ENCODE measurements at places on chromosomes 6 and 20. TPM values are rescaled to one million over a fixed set of nuclear protein-coding genes. Genes with fewer than 3 reads are reported as not detected.

AGER gene
- total RNA-seq: 9.9 TPM

SLC17A9 gene
- total RNA-seq: 12.4 TPM

KCNG1 gene
- 45.9 TPM for total RNA-seq

CYP21A2 gene
- 0.11 TPM for total RNA-seq

TFAP2A gene
- total RNA-seq: 2.1 TPM

DNA sequence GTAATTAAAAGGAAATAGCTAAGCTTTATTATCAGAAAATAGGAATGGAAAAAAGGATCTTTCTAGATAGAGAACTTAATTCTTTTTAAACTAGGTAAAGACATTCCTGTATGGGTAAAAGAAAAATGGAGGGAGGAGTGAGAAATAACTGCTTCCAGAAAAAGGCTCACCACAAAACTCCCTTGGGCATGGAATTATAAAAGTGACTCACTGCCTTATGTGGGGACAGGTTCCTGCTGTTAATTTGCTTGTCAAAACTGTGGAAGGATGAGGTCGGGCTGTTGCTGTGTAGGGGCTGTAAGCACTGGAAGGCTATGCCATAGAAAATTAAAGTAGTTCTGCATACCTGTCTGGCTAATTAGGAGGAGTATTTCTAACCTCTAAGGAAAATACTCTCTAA is 158.7 kb downstream of the UBE3D start:
- no peak overlapping the region for H3K4me3 ChIP-seq
- no peaks in the 10 kb centered on the region for H3K27me3 ChIP-seq
- no peaks in the 10 kb centered on the region for H3K36me3 ChIP-seq

GRCh38 chr6:146154197-146154596 is 125.3 kb downstream of the GRM1 start:
- no peak overlapping the region for H3K27ac ChIP-seq
- H3K36me3 ChIP-seq: no peaks in the 10 kb centered on the region
- DNase-seq: peak; percentile 9
- H3K27me3 ChIP-seq: no peaks in the 10 kb centered on the region

GRCh38 chr20:36106606-36107005 is 47.9 kb upstream of the EPB41L1 start:
- H3K4me3 ChIP-seq: no peak overlapping the region
- H3K36me3 ChIP-seq: no peaks in the 10 kb centered on the region
- no peaks in the 10 kb centered on the region for H3K4me1 ChIP-seq
- no peak overlapping the region for H3K27ac ChIP-seq
- DNase-seq: no peak
- no peaks in the 10 kb centered on the region for H3K27me3 ChIP-seq

DNA sequence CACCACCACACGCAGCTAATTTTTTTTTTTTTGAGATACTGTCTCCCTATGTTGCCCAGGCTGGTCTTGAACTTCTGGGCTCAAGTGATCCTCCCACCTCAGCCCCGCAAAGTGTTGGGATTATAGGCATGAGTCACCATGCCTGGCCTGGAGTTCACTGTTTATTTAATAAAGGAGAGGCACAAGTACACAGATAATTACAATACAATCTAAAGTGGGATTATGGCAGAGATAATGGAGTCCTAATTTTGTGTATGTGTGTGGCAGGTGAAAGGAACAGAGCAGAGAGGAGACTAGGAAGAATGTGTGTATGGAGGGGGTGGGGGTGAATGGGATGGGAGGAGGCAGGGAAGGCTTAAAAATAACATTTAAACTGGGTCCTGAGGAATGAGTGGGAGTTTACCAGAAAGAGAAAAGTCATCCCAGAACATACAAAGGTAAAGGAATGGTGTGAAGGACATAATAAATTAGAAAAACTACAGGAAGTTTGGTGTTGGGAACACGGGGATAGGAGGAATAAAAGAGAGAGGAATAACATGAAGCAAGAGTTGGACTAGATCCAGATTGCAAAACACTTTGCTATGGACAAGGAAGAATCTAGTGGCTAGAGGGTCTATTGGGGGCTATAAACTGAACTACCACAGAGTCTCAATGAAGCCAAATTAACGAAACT is 4.4 kb downstream of the NCOA5 start:
- H3K4me3 ChIP-seq: no peak overlapping the region
- H3K27me3 ChIP-seq: no peaks in the 10 kb centered on the region

DNA sequence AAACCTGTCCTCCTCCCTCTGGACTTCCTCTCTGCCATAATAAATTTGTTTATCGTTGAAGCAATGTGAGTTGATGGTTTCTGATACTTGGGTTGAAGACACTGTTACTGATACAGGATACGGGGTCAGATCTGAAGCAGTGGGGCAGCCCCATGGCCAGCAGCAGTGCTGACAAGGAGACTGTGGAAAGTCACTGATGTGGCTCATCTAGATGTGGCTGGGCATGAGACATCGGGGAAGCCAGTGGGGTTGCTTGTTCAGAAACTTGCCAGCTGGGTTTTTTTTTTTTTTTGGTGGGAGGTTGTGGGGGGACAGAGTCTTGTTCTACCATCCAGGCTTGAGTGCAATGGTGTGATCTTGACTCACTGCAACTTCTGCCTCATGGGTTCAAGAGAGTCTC is 2.6 kb upstream of the BPI start:
- H3K36me3 ChIP-seq: no peaks in the 10 kb centered on the region
- peaks cover 8% of the 10 kb centered on the region for H3K27me3 ChIP-seq
- no peak overlapping the region for H3K27ac ChIP-seq

- no peak overlapping the region for H3K4me3 ChIP-seq
- DNase-seq: peak; percentile 90
- no peaks in the 10 kb centered on the region for H3K4me1 ChIP-seq
- no peak overlapping the region for H3K27ac ChIP-seq
Measured at GRCh38 chr20:11432407-11432806, 485.3 kb upstream of the BTBD3 start.

GRCh38 chr6:116392132-116393013 is 21.6 kb downstream of the DSE start:
- H3K4me3 ChIP-seq: no peak overlapping the region
- H3K4me1 ChIP-seq: peaks cover 45% of the 10 kb centered on the region
- H3K27ac ChIP-seq: no peak overlapping the region
- DNase-seq: peak; percentile 48
- no peaks in the 10 kb centered on the region for H3K27me3 ChIP-seq

DNA sequence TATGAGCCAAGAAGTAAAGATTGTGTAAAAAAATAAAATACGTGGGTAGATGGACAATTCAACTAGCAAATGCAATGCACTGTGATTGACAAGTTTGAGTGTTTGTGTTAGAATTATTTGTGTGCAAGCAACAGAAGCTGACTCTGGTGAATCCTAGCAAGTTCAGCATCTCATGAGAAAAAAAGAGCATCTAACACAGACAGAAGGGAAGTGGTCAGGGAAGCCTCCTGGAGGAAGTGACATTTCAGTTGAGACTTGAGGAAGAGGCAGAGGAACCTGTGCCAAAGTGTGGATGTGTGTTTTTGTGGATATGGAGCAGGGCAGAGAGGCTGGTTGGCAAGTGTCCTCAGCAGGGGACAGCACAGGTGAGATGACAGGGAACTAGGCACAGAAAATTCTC is 248.7 kb downstream of the ZNF217 start:
- no peaks in the 10 kb centered on the region for H3K27me3 ChIP-seq
- no peak for DNase-seq
- no peaks in the 10 kb centered on the region for H3K36me3 ChIP-seq
- H3K27ac ChIP-seq: no peak overlapping the region
- no peak overlapping the region for H3K4me3 ChIP-seq
- H3K4me1 ChIP-seq: no peaks in the 10 kb centered on the region

DNA sequence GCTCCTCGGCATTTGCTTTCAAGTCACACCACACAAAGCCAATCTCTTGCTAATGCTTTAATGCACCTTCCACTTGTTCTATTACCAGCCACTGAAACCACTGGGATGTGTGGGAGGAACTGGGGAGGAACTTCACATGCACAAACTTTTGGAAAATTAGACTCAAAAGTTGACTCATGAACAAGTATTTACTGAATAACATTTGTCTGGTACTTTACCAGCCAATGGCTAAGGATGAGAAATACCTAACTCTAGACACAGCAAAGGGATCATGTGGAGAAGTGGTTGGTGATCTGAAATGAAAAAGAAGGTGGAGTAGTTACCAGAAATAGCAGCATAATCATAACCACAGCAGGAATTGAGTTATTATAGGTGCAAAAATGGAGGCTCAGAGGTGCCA is 554.0 kb upstream of the NOX3 start:
- no peaks in the 10 kb centered on the region for H3K4me1 ChIP-seq
- peak; percentile 16 for DNase-seq
- H3K27ac ChIP-seq: no peak overlapping the region
- H3K36me3 ChIP-seq: no peaks in the 10 kb centered on the region
- no peak overlapping the region for H3K4me3 ChIP-seq

DNA sequence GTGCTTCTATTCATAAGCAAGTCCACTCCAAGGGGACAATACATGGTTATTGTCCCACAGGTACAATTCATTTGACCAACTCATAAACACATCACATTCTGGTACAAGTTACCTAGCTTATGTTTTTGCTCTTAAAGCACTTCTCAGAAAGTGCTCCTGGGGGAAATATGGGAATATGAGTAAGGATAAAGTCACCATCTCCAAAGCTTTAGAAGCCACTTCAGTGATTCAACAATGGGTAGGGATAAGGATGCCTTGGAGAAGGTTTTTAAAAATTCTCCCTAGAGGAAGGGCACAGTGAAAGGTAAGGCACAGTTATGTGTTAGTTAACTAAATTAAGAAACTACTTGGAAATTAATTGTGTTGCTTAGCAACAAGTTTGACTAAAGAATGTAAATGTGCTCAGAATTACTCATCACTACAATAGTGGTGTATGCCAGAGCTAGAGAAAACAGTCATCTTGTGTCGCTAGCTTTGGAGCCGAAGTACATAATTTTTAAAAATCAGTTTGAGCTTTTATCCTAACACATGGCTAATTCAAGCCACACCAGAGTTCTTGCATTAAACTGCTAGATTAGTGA is 39.5 kb upstream of the LAMP5 start:
- H3K36me3 ChIP-seq: no peaks in the 10 kb centered on the region
- H3K4me1 ChIP-seq: no peaks in the 10 kb centered on the region

DNA sequence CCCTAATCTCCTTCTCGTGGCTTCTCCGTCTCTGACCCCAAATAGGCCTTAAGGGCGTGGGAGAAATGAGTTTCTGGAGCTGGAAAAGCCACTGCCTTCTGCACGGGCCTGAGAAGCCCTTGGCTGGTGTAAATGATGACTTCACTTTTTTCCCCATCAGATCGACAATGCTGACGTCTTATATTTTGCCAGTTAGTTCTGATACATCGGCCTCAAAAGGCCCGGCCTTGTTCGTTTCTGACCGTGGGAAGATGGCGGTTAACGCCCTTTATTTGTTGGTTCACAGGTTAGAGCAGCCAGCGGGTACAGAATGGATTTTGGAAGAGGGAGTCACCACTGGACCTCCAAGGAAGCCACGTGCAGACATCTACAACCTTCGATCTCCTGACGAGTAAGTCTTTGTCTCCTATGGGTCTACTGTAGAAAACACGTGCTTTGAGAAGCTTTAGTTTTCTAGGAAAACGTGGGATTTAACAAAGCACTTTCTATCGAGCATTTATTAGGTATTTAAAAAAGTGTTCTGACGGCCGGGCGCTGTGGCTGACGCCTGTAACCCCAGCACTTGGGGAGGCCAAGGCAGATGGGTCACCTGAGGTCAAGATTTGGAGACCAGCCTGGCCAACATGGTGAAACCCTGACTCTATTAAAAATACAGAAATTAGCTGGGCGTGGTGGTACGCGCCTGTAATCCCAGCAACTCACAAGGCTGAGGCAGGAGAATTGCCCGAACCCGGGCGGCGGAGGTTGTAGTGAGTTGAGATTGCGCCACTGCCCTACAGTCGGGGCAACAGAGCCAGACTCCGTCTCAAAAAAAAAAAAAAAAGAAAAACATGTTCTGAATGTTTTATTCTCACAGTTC is 1.2 kb upstream of the ZNFX1 start:
- H3K36me3 ChIP-seq: peaks cover 47% of the 10 kb centered on the region
- peak overlapping the region; percentile 96 for H3K4me3 ChIP-seq
- H3K27me3 ChIP-seq: no peaks in the 10 kb centered on the region

DNA sequence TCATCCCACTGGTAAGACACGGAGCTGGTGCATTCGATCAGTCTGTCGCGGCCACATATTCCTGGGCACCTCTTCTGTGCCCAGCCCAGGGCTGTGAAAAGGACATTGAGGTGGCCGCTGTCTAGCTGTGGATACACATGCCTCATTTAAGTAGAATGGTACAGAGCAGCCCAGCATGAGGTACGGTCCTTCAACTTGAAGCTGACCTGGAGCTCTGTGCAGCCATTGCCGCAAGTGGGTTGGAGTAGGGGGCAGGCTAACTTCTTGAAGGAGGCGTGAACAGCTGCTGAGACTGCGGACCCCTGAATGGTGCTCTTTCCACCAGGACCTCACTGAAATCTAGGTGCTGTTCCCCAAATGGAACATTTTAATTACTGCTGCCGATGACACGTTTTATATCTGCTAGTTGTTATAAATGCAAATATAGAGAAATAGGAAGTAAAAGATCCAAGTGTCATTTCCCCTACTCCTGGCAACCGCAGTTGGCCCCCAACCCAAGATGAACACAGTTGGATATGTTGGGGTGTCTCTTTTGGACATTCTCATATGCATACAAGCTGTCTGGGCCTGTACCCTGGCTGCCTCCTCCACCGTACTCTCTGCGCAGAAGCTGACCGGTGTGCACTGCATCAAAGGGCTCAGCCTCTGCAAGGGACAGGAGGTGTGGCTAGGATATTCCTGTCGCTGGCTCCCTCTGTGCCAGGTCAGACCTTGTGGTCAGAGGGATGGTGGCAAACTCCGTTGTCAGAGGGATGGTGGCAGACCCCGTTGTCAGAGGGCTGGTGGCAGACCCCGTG is 86.1 kb downstream of the CDC5L start:
- H3K27ac ChIP-seq: no peak overlapping the region

- H3K4me1 ChIP-seq: peaks cover 3% of the 10 kb centered on the region
- no peak overlapping the region for H3K4me3 ChIP-seq
- H3K27ac ChIP-seq: no peak overlapping the region
- peaks cover 11% of the 10 kb centered on the region for H3K27me3 ChIP-seq
- H3K36me3 ChIP-seq: no peaks in the 10 kb centered on the region
- DNase-seq: no peak
Measured at GRCh38 chr20:63074182-63074581, 67.4 kb upstream of the BHLHE23 start.

DNA sequence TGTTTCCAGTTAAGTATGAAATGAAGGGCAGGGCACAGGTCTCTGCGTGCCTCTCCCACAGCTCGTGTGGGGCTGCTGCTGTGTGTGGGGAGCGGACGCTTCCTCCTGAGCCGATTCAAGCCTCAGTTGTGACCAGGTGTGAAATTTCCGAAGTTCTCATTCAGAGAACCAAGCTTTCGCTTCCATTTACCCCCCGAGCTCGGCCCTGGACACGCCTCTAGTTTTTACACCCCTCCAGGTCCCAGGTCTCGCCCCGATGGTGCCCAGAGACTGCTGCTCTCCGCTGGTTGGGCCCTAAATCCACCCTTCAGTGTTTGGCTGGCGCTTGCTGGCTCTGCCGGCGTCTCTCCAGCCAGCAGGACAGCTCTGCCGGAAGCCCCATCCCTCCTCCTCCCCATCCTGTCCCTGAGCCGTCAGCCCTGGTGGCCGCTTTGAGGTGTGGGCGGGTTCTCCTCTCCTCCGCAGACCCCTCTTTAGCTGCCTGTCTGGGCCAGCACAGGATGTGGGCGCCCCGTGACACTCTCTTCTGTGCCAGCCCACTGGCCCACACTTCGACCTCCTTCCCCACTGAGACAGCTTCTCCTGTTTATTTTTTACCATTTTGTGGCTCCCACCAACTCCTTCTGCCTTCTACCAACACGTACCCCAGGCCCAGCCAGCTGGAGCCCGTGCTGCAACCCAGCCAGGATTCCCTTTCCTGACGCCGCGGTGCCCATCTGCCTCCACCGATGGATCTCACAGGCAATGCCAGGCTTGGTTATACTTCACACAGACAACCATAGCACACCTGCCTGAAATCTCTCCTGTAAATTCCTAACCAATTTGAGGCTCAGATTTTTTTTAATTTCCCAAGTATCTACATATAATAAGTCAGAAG is 142.8 kb downstream of the DLL1 start:
- DNase-seq: no peak
- no peaks in the 10 kb centered on the region for H3K36me3 ChIP-seq
- H3K4me1 ChIP-seq: peaks cover 6% of the 10 kb centered on the region
- H3K27ac ChIP-seq: no peak overlapping the region
